CD8-positive, alpha-beta T cell (primary cell): ENCODE measurements at places on chromosomes 1 and 21. TPM values are rescaled to one million over a fixed set of nuclear protein-coding genes. Genes with fewer than 3 reads are reported as not detected.

DNA sequence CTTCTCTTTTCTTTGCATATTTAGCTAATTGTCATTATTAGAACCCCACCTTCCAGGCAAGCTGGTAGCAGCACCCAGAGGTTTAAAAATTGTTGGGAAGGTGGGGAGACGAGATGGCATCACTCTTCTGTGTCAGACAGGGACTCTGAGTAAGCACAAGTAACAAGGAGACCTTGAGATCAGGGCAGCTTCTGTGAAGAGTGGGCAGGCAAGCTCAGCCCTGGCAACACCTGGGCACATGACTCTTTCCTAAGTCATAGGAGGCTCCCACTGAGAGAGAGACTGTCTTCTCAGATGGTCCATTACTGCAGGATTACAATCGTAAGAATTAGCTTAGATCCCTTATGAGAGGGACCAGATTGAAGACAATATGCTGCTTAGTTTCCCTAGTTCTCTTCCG is 183.5 kb downstream of the BRINP2 start:
- DNase-seq, result no peak

DNA sequence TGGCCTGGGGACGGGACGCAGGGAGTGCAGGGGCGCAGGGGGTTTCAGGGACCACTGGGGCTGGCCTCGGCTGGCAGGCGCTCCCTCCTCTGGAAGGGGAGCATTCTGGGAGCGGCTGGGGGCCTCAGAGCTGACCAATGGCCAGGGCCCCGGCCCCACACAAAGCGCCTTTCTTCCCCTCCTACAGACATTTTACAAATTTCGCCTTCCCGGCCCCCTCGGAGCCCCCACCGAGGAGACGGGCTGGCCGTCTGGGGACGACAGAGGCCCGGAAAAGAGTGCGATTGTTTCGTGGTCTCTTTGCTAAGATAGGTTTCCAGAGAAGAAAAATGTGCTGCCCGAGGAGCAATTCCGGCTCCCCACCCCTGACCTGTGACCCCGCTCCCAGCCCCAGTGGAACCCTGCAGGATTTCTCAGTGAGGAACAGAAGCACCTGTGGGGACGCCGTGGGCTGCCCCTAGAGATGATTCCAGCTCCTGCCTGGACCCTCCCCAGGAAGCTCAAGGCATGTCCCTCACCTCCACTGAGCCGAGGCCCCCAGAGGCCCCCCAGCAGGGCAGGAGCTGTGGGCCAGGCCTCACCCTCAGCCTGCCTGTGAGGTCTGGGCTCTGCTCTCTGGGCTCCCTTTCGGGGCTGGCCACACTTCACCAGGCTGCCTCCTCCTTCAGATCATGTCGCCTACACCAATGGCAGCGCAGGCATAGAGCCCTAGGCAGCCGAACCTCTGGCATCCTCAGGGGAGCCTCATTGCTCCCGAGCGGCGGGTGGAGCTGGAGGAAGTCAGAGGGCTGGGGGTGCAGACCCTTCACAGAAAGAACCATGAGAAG is 15.0 kb upstream of the PLEKHG5 start:
- no peak for DNase-seq

DNA sequence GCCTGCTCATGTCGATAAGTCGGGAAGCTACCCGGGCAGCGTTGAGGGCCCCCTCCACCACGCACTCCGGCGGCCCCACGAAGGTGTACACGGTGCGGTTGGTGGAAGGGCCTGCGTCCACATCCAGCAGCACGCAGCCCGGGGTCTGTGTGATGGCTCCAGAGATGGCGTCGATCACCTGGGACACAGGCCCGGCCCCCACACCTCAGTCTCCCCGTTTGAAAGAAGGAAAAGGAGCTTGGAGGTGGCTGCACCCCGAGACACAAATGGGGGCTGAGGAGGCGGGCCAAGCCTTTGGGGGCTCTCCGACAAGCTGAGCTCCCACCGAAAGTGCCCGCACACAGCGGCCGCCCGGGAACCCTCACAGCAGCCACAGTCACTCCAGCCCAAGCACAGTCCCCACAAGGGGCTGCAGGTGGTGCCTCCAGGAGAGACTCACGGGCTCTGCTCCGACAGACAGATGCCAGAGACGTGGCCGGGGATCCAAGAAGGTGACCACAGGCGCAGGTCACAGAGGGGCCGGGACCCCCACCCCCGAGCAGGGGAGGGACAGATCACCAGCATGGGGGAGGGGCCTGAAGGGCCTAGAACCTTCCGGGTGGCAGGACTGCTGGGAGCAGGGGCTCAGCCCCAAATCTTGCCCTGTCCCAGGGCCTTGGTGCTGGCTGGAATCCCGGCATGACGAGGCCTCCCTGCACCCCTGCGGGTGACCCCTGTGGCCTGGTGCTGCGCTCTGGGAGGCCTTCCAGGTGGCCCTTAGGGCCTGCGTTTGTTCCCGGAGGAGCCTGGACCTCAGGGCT is 1.0 kb downstream of the FTCD start:
- DNase-seq, result no peak

- DNase-seq, result no peak
Measured at GRCh38 chr1:47849591-47850261, 147.5 kb downstream of the TRABD2B start.

- DNase-seq, result no peak
Measured at GRCh38 chr21:17988102-17988437, 168.9 kb upstream of the C21orf91 start.

DNA sequence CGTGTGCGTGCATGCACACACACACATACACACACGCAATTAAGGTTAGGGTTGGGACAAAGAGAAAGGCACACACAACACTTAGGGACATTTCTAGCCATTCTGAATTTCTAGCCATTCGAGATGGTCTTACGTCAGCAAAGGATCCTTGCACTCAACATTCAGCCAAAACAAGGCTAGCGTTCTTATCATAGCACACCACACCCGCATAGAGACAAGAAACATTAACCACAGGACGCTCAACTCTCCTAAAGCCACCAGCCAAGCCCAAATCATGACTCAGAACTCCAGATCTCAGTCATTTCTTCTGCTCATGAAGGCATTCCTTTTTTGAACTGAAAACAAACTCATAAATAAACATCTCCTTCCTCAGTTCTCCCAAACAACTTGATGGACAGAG is 106.8 kb downstream of the LMO4 start:
- DNase-seq, result no peak

DNA sequence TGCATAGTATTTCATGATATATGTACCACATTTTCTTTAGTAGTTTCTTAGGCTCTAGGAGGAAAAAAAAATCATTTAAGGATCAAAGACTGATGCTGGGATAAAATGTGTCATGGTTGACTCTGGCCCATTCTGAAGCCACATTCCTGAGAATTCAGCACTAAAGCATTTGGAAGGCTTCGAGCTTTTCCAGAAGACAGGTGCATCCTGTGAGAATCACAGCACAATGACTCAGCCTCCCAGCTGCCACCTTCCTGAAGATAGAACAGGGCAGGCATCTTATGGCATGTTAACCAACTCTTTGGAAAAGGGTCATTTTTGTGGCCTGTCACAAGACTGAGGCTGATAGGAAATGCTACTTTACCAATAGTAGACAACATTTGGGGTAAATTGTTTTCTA is 359.9 kb downstream of the PCP4 start:
- DNase-seq, result no peak

DNA sequence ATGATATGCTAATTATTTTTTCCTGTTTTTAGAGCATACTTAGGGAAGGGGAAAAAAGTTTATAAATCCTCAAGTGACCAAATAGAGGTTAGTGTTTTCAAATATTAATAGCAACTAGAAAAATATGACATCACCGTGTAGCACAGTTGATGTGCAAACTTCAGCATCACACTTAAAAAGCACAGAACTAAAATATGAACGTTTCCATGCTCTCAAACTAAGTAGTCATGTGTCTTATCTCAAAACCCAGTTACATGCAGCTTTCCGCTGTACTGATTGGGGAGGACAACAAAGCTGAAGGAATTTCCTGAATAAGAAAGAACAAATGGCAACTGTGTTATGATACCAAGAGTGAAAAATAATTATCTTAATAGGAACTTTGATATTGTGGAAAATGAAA is 903.7 kb downstream of the ADGRL2 start:
- DNase-seq, result no peak

DNA sequence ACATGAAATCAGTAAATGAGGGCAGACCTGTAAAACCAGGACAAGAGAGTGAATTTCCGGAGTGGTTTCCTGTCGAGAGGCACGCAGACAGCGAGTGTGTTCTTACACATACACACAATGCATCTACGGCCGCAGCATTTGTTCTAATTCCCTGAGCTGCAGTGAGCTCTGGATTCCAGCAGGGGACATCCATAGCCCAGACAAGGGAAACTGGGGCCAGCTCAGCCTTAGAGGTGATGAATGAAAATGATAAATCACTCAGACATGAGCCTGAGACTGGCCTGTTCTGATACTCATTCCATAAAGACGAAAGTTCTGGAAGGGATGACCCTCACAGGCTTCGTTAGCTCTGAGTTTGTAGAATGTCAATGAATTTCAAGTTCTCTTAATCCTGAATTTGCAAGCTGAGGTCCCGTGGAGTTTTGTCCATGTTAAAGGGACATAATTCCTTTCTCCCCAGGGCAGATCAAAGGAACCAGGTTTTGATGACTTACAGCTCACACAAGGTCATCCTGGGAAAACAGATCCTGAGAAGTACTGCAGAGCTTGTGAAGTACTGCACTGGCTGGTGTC is 207.9 kb upstream of the C1orf87 start:
- DNase-seq, result no peak

Gene DYNLT5
- total RNA-seq, result not detected
